Stimulated activated CD4-positive, alpha-beta T cell treated with anti-CD3 and anti-CD28 coated beads, Interleukin-1b, Interleukin-23, amount 100 ng/mL, for 4 hours (primary cell): ENCODE measurements at places on chromosomes 12 and 14.
A peak's percentile ranks its signal among the peaks of the same experiment; 100 is the strongest.

- DNase-seq, result peak; percentile 47
Measured at GRCh38 chr14:58426670-58427280, 556 bp downstream of the TIMM9 start.

GRCh38 chr14:106308839-106309389 is 782.5 kb downstream of the TMEM121 start:
- DNase-seq, result peak; percentile 42

DNA sequence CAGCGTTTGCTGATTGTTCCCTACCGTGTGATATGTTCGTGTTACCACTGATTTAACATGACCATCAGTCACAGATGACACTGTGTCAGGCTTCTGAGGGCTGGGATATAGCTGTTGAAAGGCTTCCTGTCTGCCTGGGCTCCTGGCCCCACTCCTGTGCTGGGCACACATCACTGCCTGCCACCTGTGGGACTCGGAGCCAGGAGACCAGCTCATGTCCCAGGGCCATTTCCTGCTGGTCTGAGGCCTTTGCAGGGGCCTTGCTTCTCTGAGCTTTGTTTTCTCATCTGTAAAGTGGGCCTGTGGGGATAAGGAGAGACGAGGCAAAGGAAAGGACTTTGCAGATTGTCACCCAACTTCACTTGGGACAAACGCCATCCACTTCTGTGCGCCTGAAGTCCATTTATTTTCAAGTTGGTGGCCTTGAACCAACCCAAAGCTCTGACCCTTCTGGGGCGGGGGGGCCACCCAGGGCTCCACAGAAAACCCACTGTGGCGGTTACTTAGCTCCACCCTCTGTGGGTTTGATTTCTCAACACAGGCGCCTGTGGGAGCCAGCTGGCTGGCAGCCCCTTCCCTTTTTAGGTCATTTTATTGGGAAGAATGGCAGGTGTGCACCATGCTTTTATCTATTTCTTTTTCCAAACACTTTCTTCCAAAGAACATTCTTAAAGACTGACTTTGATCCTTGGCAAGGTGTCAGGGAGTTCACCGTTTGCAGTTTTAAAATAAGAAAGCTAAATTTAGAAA is 54.1 kb downstream of the BEGAIN start:
- DNase-seq, result no peak

DNA sequence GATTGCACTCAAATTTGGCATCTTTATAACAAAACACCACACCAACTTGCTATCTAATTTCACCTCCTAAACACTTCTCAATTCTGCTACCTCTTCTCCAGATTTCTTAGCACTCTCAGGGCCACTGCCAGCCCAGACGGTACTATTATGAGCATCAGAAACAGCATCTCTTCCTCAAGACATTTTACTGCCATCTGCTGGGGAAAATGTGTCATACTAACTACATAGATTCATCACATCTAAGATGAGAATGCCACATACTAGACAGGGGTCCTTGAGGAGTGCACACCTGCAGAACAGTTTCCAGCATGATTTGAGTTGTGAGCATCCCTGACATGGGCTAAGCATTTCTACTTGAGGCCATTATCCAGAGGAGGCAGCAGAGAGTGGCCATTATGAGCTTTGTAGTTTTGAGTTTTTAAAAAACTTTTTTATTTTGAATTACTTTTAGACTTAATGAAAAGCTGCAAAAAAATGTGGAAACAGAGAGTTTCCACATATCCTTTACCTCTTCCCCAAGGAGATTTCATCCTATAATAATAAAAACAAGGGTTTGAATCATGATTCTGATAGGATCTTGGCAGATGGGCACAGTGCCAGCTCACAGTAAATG is 15.1 kb upstream of the GRIP1 start:
- DNase-seq, result peak; percentile 19

DNA sequence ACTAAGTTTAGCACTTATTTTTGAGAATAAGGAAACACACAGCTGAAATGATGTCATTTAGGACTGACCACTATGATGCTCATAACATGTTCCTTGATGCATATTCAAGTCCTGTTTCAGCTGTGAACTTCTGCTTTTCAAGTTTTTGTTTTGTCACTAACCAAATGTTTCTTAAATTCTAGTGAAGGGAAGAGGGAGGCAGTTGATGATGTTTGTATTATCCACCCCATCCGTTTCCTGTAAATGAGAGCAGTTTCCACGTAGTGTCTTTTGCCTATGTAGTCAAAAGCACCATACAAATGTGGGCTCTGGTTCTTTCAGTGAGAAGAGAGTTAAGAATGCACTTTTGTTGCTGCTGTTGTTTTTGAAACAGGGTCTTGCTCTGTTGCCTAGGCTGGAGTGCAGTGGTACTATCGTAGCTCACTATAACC is 491.8 kb downstream of the PCNX1 start:
- no peak for DNase-seq

GRCh38 chr14:96125536-96125935 is 79.1 kb upstream of the BDKRB2 start:
- DNase-seq, result no peak

DNA sequence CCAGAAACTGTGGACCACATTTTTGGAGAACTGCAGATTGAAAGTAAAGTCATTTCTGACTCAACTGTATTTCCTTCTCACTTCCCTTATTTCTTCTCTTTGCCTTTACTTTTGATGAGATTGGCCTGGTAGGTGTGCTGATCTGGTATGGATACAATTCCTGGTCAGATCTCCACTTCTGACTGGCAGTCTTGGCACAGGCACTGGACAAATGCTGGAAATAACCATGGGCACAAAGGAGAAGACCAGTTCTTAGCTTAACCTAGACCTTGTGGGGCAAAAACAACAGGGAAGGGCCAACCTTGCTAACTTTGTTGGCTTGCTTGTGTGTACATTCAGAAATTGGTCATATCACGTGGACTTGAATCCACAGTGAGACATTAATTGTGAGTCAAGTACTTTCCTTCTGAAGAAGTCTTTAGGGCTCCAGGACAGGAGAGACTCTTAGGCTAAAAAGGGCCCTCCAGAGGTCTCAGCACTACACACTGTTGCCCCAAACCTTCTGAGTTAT is 75.0 kb downstream of the DIP2B start:
- DNase-seq, result no peak
